ENCODE measurements at places on chromosomes 2 and 18.
A peak's percentile ranks its signal among the peaks of the same experiment; 100 is the strongest.

DNA sequence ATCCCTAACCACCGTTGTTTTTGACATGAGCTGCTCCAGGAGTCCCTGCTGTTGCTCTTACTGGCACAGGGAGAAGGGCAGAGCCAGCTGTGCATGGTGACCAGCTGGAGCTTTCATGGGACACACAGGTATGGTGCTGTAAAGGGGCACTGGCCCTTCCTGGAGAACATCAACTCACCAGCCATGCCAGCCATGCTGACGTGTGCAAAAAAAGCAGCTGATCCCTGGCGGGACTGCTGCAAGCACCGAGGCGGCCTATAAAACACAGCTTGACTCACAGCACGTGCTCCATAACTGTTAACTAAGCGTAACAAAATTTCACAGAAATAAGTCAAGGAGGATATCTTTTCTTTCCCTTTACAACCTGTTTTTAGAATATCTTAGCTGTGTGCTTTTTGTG lies 165.1 kb downstream of the TMEM163 start:
- no peak for DNase-seq

GRCh38 chr2:225998116-225998515 lies 598.6 kb downstream of the NYAP2 start:
- DNase-seq, result no peak

- DNase-seq, result no peak
Measured at GRCh38 chr2:230773039-230773773, 60.6 kb downstream of the CAB39 start.

DNA sequence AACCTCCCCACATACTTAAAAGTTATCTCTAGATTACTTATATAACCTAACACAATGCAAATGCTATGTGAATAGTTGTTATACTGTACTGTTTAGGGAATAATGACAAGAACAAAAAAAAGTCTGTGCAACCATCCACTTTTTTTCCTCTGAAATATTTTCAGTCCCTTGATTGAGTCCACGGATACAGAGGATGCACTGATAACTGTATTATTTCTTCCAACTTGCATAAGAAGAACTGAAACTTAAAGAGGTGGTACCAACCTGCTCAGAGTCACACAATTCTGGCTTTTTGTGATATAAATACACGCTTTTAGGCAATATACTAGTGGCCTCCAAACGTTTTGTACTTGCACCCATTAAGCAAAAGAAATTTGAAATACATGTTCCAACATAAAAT lies 1.4 kb downstream of the SMC6 start:
- peak; percentile 18 for DNase-seq
